COLO829 (cell line): ENCODE measurements at places on chromosomes 12 and 14.

- peak; percentile 28 for DNase-seq
Observed at GRCh38 chr12:27179400-27180214, 64.5 kb upstream of the STK38L start.

- no peak for DNase-seq
Observed at GRCh38 chr12:16352481-16352880, 5.0 kb downstream of the MGST1 start.

DNA sequence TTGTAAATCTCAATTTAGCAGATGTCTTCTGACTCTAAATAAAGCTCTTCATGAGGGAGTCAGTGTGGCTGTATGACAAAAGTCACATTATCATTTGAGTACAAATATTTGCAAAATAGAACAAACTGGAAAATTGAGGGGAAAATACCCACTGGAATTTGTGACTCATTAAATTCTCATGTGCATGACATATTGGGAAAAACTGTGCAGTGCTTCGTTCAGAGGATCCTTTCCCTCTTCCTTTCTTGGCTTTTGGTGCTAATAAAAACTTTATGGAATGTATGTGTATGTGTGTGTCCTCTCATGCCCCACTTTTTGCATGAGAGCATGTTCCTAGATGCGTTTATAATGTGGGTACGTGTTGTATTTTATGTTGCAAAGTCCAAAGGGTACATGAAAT is 267.8 kb downstream of the KTN1 start:
- DNase-seq, result no peak

DNA sequence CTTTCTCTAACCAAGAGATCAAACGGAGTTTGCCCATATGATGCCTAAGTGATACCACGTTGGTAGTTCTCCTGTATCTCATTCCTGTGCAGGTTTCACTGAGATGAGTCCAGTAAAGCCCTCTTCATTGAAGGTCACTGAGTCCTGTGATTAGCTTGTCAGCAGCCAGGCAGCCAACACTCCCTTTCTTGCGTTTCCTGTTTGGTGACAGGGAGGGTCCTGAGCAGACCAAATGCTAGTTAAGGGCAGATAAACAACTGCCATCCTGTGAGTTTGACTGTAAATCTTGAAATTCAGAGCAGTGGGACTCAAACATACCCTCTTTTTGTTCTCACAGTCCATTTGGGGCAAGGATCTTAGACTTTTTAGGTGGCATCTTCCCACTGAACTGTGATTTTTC is 39.4 kb downstream of the ZNF641 start:
- DNase-seq, result no peak

DNA sequence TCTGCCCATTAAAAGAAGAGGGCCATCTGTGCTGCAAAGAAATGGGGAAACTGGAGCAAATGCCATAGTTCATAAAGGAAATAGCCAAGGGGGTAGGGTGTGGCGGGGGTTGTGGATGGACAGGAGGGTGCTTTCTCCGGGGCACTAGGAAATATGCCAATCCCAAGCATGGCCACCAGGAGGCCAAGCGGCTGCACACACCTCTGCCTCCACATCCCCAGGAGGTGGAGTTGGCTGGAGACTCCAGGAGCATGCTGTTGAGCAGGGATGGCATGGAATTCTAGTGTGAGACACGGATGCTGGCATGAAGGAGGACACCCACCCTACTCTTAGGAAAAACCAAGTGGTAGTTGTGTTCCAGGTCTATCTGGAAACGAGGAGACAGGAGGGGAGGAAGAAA is 25.2 kb downstream of the NID2 start:
- DNase-seq, result peak; percentile 65

- no peak for DNase-seq
Observed at GRCh38 chr14:96416292-96416691, 24.4 kb downstream of the AK7 start.

- no peak for DNase-seq
Observed at GRCh38 chr12:55728186-55728938, 447 bp downstream of the CD63 start.

- no peak for DNase-seq
Observed at GRCh38 chr14:75711796-75712211, 50.8 kb downstream of the TTLL5 start.

GRCh38 chr12:121990692-121991603 is 30.7 kb upstream of the BCL7A start:
- DNase-seq, result no peak

- no peak for DNase-seq
Observed at GRCh38 chr14:105505101-105505500, 14.1 kb downstream of the TEDC1 start.

GRCh38 chr12:79441534-79441933 is 249.2 kb downstream of the PAWR start:
- DNase-seq, result no peak

- no peak for DNase-seq
Observed at GRCh38 chr12:3828888-3829287, 44.3 kb downstream of the PARP11 start.

DNA sequence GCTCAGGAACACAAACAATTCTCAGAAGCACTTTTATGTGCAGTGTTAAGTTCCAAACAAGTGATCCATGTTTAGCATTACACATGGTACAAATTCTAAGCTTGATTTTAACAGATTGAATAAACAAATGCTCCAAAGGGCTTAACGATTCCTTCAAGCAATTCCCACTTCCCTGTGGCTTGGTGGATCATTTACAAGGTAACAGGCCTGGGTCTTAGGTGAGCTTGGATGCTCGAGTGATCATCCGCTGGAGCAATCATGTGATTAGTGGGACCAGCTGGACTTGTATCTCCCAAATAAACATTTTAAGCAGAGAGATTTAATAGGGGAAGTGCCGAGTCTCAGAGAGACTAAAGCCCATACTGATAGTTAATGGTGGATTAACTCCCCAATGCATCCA is 70.7 kb downstream of the CALM1 start:
- DNase-seq, result no peak

DNA sequence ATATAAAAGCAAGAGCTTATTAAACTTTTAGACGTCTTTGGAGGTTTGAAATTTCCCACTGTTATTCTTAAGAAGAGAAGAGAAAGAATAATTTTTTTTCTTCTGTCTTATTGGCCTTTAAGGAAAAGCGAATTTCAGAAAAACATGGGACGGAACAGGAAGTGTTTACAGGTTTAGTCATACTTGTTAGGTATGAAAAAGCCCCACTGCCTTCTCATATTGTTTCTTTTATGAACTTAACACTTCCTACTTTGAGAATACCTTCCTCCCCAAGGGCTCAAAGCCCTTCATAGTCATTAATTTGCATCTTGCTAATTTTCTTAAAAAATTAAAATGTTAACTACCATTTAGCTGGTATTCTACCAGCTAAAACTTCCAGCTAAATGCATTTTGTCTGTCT is 82.0 kb downstream of the ETV6 start:
- DNase-seq, result no peak

- DNase-seq, result no peak
Observed at GRCh38 chr14:90503582-90503981, 106.8 kb downstream of the CALM1 start.

DNA sequence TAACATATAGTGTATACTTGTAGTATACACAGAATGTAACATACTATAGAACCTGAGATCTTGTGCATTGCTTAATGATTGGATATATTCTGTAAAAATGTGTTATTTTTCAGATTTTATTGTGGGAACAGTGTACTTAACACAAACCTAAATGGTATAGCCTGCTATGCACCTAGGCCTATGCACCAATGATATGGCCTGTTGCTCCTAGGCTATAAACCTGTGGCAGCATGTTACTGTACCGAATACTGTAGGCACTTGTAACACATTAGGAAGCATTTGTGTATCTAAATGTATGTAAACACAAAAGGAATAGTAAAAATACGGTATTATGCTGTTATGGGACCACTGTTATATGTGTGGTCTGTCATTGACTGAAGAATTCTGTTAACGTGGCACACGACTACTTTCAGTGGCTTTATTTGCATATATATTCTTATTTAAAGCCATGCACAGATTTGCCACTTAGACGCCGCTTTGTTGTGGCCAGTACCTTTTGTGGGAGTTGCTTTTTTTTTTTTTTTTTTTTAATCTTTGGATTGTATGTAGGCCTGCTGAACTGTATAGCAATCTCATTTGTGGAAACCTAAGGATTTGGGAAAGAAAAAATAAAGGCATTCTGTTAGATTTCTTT is 7.4 kb downstream of the PAPOLA start:
- DNase-seq, result no peak

GRCh38 chr14:41285186-41285748 is 321.4 kb upstream of the LRFN5 start:
- DNase-seq, result peak; percentile 1

GRCh38 chr12:15631007-15631715 is 158.0 kb downstream of the EPS8 start:
- DNase-seq, result no peak

GRCh38 chr14:90500665-90501370 is 104.0 kb downstream of the CALM1 start:
- DNase-seq, result no peak

DNA sequence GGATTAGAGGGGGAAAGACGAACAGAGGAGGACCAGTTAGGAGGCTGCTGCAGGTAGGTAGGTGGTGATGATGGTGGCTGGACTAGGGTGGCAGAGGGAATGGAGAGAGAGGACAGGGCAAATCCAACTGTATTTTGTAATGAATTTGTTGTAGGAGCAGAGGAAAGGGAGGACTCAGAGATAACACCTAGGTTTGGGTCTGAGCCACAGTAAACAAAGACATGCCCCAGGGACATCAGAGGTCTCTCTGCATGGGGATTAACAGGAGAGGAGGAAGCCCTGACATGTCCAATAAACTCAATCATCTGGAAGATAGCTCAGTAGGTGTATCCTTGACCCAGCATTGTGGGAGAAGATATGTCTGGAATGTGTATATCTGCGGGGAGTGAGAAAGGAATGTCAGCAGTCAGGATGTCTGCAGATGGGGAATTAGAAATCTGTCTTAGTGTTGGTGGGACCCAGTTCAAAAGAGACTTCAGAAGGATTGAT is 4.7 kb upstream of the SLC48A1 start:
- no peak for DNase-seq

- no peak for DNase-seq
Observed at GRCh38 chr14:35932659-35933159, 106.6 kb downstream of the BRMS1L start.

DNA sequence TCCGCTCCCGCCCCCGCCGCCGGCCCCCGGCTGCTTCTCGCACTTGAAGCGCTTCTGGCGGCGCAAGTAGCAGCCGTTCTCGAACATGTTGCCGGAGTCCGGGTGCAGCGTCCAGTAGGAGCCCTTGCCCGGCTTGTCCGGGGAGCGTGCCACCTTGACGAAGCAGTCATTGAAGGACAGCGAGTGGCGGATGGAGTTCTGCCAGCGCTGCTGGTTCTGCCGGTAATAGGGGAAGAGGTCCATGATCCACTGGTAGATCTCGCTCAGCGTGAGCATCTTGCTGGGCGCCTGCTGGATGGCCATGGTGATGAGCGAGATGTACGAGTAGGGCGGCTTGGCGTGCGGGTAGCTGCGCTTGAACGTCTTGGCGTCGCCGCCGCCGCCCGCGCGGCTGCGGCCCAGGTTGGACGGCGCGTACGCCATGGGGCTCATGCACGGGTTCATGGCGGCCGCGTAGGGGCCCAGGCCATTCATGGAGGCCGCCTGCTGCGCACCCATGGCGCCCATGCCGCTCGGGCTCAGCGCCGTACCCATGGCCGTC is 3.0 kb downstream of the FOXA1 start:
- no peak for DNase-seq

GRCh38 chr12:2876431-2877046 is 435 bp downstream of the FOXM1 start:
- DNase-seq, result no peak

GRCh38 chr12:58773986-58774385 is 146.3 kb downstream of the LRIG3 start:
- DNase-seq, result no peak

GRCh38 chr12:92718483-92718990 is 15.7 kb downstream of the PLEKHG7 start:
- no peak for DNase-seq

- no peak for DNase-seq
Observed at GRCh38 chr12:125110641-125111360, 45.6 kb downstream of the AACS start.

DNA sequence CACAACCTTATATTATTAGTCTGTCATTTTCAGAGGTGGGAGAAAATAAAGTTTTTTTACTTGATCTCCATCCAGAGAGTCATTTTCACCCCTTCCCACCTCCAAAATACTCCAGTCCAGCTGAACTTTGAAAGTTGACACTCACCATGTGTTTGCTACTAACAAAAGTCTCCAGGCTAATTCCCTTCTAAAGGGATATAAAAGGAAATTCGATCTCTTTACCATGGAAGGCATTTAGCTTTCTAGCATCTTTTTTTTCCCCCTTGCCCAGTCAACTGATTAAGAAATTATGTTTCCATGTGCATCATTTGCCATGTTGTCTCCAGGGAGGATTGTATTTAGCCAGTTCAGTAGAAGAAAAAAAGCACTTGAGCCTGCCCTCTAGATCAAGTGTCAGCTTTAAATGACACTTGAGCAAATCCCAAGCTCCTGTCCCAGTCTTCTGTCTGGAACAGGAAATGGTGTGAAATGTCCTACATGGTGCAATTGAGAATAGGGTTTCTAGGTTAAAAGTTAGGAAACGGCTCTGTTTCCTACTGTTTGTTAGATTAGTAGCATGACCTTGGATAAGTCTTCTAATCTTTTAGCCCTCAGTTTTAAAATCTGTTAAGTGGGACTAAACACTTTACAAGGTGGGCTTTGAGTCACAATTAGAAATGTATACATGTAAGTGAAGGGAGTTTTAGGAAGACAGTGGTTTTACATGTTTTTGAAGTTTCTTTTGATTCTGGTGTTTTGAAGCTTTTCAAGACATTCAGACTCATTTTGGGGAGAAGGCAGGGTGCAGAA is 67.2 kb downstream of the GNS start:
- DNase-seq, result no peak

DNA sequence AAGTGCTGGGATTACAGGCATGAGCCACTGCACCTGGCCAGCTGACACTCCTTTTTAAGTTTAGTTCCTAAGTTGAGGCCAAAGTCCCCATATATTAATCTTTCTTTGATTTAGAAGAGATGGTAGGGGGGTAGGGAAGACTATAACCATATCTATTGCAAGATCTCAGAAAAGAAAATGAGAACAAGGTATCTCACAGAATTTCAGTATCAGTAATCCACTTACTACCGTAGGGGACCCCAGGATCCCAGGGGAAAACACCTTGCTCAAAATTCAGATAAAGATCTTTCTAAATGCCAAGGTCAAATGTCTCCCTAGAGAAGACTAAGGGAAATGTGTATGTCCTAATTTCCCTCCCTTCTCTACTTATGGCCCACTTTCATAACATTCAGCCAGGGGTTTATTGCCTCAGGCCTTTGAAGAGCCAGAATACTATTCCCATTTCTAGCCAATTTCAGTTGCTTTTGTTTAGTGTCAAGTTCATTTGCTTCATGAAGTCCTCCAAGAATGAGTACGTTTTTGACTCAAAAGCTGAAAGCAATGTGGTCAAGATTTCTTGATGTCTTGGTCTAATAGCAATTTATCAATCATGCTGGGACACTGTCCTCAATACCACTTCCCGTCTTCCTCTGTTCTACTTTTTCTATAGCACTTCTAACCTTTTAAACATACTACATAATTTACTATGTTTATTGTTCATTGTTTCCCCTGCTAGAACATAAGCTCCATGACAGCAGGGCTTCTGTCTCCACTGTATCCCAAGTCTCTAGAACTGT is 86.3 kb downstream of the DCAF5 start:
- DNase-seq, result no peak
